ENCODE measurements at places on chromosomes 2 and 18.
A peak's percentile ranks its signal among the peaks of the same experiment; 100 is the strongest.

- no peak for DNase-seq
These were observed 330.0 kb upstream of the PKDCC start for GRCh38 chr2:41717839-41718238.

GRCh38 chr2:230984393-230985220, 11.3 kb upstream of the SPATA3 start:
- no peak for DNase-seq

GRCh38 chr18:35267161-35267651, 22.8 kb downstream of the ZSCAN30 start:
- DNase-seq = peak; percentile 57

GRCh38 chr2:102042196-102043081, 50.7 kb downstream of the IL1R2 start:
- no peak for DNase-seq

DNA sequence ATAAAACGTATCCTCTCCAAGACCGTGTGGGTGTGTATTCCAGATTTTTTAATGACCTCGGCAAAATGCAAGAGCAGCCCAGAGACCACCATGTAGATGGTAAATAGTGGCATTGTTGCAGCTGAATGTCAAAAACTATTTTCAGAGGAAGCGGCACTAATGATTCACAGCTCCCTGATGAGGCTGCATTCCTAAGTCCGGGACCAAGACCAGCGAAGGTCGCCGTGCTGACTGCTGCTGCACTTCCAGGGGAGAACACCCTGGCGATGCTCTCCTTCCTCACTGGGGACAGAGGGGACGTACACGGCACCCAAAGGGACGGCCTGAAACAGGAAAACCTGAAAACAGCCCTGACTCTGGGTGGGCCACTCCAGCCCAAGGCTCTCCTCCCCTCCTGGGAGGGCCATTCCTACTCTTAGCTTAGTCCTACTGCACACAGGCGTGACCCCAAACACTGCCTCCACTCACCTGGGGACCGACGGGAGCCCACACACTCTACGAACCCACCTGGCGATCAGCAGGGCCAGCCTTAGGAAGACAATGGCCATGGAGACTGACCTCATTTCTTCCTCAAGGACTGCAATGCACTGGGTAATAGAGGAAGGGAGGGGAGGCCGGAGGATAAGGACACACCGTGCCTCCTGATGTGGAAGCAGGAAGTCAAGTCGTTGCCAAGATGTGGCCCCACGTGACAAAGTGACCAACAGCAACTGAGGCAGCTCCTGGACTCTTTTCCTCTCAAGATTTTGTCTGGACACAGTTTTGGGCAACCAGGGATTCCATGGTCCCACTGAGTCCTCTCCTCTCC, 82.8 kb downstream of the ZNF516 start:
- DNase-seq = no peak

GRCh38 chr2:122885436-122885835, 1130.0 kb downstream of the TSN start:
- DNase-seq = no peak

DNA sequence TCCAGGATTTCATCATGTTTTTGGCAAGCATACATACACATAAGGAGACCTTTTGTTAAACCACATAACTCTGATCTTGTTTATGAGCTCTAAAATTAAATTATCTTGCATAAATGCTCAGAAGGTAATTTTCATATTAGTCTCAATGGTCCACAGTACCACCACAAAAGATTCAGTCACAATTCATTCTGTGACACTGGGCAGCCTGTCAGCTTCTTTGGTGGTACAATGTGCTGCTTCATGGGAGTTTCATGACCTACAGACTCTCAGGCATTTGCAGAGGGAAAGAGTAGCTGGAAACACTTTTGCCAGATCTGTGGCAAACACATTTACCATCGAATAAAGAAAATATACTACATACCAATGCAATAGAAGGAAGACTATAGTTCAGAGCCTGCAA, 51.3 kb upstream of the ZNF397 start:
- no peak for DNase-seq

GRCh38 chr18:73785300-73785699, 362.3 kb downstream of the FBXO15 start:
- no peak for DNase-seq

- DNase-seq = no peak
These were observed 393 bp downstream of the IL1R1 start for GRCh38 chr2:102142829-102143449.

DNA sequence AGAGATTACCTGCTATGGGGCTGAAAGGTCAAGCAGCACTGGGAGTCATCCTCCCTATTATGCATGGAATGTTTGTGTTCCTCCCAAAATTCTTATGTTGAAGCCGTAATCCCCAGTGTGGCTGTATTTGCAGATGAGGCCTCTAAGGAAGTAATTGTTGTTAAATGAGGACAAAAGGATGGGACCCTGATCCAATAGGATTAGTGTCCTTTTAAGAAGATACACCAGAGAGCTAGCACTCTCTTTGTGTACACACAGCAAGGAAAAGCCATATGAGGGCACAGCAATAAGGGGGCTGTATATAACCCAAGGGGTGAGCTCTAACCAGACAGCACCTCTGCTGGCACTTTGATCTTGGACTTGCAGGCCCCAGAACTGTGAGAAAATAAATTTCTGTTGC, 18.3 kb downstream of the STAM2 start:
- no peak for DNase-seq

DNA sequence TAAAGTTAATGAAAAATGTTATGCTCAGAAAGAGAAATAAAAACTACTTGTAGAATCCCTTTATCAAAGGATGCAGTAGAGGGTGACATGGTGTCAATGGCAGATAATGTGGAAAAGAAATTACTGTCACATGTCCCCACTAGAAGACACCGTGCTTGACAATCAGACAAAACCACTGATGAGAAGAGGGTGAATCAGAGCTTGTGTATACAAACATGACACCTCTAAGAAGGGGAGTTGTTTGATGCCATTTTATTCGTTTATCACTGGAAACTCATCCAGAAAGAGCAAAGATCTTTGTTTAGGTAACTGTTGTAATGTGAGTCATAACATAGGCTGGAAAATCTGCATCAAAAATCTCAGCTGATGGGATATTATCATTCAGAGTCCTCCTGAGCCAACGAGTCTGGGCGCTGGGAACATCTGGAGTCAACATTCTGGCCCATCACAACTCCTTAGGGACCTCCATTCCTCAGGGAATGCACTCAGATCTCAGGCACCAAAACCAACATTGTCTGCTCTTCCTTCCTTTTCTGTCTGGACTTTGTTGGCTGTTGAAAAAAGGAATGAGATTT, 49.5 kb upstream of the RAB12 start:
- DNase-seq = no peak

GRCh38 chr18:76691800-76692199, 130.6 kb upstream of the ZNF236 start:
- no peak for DNase-seq

- DNase-seq = no peak
These were observed 71.6 kb downstream of the ANKRD62 start for GRCh38 chr18:12165038-12165768.

Data from T-cell (primary cell).